OCI-M1 (cell line): ENCODE measurements at places on chromosomes 2 and 18.

- DNase-seq = no peak
These were observed 20.3 kb upstream of the REG3G start for GRCh38 chr2:79005216-79005615.

DNA sequence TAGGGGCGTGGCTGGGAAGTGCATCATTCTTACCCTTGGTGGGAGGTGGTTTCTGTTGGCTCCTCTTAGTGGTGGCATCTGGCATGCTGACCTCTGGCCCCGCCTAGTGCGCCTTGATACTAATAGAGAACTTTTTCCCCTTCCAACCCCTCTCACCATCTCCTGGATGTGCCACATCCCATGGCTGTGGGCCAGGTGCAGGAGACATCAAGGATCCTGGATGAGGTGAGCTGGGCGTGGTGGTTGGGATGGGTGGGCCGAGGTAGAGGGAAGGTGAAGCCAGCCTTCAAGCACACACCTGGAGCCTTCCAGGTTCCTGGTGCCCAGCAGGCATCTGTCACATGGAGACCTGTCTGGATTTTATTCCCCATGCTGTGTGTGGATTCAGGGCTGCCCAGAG is 149.2 kb downstream of the DYSF start:
- DNase-seq = no peak

DNA sequence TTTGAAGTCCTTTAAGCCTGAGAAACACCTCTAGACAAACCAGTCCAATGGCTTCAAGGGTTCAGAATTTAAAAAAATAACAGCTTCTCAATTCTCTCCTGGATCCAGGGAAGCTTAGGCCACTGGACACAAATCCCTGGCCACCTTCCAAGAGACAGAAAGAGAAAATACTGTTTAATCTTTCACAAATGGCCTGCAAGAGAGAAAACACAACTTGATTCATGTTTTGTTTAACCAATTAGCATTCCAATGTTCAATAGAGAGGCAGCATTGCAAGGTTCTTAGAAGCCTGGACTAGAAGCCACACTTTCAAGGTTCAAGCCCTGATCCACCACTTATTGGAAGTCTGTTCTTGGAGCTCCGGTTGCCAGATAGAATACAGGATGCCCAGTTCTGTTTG is 109.0 kb upstream of the PARD3B start:
- peak; percentile 65 for DNase-seq

GRCh38 chr2:238282861-238283738 is 5.3 kb downstream of the PER2 start:
- DNase-seq = no peak

- no peak for DNase-seq
These were observed 36.2 kb upstream of the CNGA3 start for GRCh38 chr2:98310010-98310409.

- no peak for DNase-seq
These were observed 271.0 kb downstream of the NEDD4L start for GRCh38 chr18:58315041-58315440.

DNA sequence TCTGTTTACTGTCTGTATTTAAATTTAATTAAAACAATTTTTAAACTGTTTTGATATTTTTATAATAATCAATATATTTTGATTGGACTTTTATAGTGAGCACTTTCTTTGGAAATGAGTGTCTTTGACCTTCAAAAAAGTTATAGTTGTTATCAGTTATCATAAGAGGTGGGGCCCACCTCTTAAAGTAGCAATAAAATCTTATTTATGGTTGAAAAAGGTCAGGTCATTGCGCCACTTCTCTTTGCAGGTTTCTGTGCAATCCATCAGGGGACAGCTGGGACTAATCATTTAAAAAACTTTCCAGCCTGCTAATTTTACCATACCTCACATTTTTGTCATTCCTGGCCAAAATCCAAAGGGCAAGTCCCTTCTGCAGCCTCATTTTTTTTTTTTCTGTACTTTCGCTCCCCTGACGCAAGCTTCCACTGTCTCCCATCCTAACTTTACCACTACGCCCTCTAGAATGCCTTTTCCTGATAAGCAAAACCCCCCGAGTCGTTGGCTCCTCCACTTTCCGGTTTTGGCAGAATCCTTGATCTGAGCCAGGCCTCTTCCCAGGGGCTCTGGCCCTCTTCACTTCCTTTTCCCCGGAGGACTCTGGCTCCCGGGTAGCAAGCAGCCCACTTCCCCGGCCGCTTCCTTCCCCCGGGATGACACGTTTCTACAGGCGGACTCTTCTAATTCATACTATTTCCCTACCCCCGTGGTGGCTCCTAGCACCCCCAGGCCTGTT is 1.1 kb upstream of the SEH1L start:
- peak; percentile 86 for DNase-seq

GRCh38 chr2:230658877-230659652 is 53.6 kb upstream of the CAB39 start:
- peak; percentile 99 for DNase-seq

- DNase-seq = no peak
These were observed 34.7 kb downstream of the ACMSD start for GRCh38 chr2:134873152-134873551.

DNA sequence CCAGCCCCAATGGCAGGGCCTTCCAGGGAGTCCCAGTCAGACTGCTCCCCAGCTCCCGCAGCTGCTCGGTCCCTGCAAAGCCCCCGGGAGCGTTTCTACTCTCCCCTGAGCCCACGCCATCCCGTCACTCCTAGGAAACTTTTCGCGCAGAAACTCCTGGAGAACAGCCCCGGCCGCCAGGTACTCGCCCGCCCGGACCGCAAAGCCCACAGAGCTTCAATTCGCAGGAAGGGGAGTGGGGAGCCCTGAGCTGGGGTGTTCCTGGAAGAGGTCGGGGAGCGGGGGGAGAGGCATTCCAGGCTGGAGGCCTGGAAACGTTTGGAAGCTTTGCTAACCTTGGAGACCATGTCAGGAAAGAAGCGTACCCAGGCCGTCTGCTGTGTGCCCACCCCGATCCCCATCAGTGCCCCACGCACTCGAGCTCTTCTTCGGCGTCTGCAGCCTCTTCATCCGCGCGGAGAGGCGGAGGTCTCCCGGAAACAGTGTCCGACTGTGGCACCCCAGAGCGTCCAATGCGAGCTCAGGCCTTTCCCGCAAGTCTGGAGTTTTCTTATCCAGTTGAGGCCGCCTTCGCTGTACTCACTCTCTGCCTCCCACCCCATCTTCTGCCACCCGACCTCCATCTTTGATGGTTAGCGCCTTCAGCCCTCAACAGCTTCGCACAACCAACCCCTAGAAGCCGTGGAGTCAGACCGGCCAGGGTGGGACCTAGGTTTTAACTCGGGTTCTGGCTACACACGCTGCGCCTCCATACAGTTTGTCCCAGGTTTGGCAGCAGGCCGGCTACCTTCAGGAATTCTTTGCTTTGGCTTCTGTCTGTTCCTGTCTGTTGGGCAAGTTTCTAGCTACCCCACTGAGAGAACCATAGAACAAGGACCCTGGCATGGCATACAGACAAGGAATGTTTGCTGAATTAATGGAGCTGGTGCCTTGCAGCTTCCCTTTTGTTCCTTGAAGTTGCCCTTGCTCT is 3.7 kb downstream of the PCGF1 start:
- no peak for DNase-seq

DNA sequence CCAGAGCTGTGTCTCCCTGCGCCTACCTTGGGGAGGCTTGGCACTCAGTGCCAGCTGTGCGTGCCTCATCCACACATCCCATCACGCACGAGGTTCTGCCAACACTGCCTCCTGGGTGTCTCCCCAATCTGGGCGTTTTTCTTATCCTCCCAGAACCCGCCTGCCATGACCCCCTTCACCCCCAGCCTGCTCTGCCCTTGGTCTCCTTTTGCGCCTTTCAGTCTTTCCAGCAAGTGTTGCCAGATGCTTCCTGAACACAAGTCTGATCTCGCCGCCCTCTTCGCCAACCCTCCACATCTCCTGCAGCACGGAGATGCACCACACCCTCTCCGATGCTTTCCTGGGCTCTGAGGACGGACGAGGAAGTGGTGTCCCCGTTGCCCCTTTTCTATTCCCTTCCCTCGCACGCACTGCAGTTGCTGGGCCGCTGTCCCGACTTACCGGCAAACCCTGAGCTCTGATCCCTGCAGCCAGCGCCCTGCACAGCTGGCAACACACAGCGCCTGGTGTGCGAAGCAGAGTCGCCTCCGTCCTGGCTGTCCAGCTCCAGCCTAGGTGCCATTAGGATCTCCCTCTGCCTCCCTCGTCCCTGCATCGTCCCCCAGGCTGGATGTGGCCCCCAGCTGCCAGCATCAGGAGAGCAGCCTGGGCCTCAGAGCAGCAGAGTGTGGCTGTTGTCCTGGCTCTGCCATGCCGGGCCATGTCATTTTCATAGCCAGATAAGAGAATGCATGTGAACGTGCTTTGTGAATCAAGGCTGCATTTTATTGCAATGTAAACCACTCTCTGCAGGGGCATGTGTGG is 22.6 kb upstream of the ALLC start:
- DNase-seq = no peak

- DNase-seq = no peak
These were observed 107.3 kb downstream of the KLHL29 start for GRCh38 chr2:23492337-23492675.

- DNase-seq = no peak
These were observed 282.9 kb upstream of the RGPD4 start for GRCh38 chr2:107543793-107544192.

- no peak for DNase-seq
These were observed 183.4 kb upstream of the CDH20 start for GRCh38 chr18:61149786-61150185.

- DNase-seq = no peak
These were observed 107.2 kb downstream of the FAM168B start for GRCh38 chr2:130985831-130986649.

DNA sequence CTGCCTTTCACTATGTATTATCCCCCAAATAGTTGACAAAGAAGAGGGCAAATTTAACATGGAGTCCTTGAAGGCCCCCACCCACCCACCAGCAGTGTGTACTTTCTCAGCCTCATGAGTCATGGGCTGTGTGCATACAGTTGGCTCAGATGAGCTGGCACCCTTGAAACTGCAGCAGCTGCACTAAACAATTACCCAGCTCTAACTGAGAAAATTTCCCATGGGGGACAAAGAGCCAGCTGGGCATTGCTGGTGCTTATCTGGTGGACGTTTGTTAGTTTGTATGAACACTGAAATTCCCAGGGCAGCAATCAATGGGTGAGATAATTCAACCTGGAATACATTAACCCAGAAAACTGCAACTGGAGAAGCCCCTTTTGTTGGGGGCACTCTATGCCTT is 131.7 kb downstream of the GCA start:
- DNase-seq = no peak

DNA sequence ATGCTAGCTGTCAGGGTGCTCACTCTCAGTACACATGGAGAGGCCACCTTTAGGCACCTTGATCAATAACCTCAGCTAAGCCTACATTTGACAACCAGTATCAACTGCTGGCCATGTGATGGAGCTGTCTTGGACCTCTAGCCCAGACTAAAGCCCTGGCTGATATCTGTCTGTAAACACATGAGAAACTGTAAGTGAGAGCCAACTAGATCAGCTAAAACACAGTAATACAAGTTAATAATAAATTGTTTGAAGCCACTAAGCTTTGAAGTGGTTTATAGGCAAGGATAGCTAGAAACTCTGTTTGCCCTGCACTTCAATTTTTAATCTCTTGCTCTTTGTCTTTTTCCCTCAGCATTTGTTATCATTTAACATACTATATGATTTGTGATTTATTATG is 407.1 kb downstream of the SPAG16 start:
- no peak for DNase-seq

DNA sequence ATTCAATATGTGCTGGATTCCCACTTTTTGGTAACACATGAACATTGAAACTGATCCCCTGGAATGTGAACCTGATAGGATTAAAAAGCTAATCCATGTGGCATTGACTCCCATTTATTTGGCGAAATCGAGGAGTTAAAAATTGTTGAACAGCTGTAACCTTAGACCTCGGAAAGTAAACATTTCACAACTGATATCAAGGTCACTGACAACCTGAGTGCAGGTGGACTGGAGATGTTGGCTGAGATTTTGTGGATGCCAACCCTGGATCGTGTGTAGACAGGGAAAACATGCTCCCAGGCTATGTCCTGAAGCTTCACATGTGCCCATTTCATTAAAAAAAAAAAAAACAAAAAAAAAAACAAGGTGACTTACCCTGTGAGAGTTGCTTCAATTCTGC is 204.8 kb downstream of the SETBP1 start:
- no peak for DNase-seq

GRCh38 chr2:64711252-64711800 is 57.6 kb upstream of the SERTAD2 start:
- no peak for DNase-seq

- peak; percentile 48 for DNase-seq
These were observed 406.5 kb downstream of the XIRP2 start for GRCh38 chr2:167294776-167295140.

- DNase-seq = no peak
These were observed 69.3 kb downstream of the NRP2 start for GRCh38 chr2:205751569-205752031.

GRCh38 chr2:174510583-174511189 is 23.9 kb upstream of the GPR155 start:
- DNase-seq = peak; percentile 65

GRCh38 chr2:46435796-46436360 is 43.5 kb upstream of the TMEM247 start:
- no peak for DNase-seq

DNA sequence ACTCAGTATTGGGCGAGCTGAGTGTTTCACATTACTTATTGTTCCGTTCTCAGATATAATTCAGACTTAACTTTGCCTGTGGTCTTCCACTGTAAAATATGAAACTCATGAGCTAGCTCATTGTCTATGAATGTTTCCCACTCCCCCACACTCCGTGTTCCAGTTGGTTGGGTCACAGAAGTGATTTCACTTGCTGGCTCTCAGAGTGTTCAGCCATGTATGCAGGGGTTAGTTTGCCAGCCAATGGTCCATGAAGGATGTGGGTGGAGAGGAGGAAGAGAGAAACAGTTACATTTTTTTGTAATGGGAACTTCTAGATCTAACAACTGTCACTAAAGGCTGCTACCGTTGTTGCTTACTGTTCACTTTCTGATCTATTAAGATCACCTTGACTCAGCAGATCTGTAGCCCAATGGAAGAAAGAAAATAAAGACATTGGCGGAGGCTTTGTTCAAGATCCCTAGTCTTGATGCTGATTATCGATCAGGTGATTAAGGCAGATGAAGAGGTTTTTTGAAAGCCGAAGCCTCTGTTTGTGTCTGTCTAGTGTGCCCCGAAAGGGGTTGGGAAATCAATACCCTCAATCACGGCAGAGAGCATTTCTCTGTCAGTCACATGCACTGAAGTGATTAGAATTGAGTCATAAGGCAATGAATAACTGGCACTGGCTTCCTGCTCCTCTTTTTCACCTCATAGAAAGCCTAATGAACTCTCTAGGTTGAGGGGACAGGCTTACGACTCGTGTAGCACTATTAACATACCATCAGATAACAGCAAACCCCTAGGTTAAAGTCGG is 279.7 kb upstream of the FIGN start:
- DNase-seq = peak; percentile 43
